ENCODE measurements at places on chromosomes 5 and 9.

DNA sequence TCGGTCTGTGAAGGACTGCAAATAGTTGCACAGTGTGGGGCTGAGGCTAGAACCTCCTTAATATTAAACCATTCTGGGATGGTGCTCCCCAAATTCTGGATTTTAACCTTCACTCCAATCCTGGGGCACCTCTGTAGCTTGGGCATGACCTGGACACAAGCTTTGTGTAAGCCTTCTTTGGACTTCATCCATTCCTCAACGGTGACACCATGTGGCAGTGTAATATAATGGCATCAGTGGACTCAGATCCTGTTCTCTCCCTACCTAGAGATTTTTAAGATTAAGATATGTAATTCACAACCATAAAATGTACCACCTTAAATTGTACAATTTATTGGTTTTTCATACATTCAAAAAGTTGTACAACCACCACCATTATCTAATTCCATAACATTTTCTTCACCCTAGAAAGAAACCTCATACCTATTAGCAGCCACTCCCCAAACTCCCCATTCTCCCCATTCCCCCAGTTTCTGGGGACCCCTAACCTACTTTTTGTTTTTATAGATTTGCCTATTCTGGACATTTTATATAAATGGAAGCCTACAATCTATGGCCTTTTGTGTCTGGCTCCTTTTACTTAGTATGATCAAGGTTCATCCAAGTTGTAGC lies 4.8 kb upstream of the PLGRKT start:
- no peak for DNase-seq

- no peak for DNase-seq
Measured at GRCh38 chr9:27719711-27720110, 146.4 kb upstream of the C9orf72 start.

DNA sequence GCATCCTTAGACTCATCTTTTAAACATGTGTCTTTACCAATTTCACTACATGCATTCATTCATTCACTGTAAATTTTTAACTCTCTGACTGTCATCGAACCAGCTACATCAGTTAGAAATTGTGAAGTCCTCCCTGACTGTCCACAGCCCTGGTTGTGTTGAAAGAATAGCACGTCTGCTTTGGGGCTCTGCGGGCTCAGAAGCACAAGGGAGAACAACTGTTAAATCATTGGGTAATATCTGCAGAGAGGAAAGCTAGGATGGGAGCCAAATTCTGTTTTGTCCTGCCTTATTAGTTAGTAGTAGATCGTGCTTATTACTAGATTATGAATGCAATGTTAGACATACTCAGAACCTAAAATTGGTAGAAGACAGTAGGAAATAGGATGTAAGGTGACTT lies 26.3 kb upstream of the FAM120AOS start:
- DNase-seq = no peak

- DNase-seq = no peak
Measured at GRCh38 chr5:131525805-131526204, 109.2 kb downstream of the RAPGEF6 start.

- no peak for DNase-seq
Measured at GRCh38 chr9:90868555-90868954, 66.9 kb downstream of the SYK start.

- DNase-seq = no peak
Measured at GRCh38 chr5:78783434-78784130, 135.0 kb upstream of the LHFPL2 start.

GRCh38 chr9:14313378-14313940 lies 482 bp downstream of the NFIB start:
- no peak for DNase-seq

DNA sequence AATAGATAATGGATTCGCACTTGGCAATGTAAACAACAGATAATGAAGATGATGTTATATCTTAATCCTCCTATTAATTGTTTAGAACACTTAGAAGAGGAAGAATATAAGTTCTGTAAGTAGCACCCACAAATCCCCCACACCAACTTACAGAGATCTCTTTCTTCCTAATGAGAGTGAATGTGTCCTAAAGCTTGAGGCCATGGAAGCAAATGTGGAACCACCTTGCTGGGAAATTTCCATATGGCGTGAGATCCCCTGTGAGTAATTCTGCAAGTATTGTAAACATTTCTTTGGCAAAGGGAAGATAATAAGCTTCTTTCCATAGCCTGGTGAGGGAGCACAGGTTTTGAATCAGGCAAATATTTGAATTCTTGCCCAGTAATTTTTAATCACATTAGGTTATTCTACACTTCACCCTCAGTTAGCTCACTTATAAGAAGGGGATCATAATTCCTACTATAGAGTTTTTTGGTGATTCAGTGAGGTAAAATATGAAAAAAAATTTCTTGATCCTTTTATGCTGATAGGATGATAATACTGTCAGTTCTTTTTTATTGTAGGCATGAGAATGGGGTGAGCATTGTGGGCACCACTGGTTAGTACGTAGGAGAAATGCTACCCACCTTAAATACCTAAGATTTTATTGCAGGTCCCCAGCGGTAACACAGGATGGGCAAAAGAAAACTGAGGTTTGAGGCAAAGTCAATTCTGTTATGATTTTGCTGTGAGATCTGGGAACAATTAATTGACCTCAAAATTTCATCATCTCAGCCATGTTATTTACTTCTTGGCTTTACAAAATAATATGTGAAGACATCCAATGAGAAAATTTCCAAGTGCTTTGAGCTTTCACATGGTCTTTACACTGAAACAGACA lies 574.8 kb downstream of the PSAT1 start:
- DNase-seq = no peak

DNA sequence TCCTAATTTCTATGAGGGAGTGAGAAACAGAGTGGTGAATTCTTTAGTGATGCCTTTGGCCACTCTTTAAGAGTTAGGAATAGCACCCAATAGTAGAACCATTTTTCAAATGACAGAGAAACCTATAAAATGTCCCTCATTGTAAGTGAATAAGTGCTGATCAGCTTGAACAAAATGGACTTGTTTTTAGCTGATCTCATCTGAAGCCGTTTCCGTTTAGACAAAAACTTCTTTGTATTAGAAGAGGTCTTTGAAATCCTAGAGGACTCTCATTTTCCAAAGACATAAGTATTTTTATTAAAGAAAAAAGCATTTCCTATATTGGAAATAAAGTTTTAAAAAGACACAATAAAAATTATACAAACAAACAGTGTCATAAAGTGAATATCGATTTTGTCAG lies 273.9 kb downstream of the ARHGEF28 start:
- no peak for DNase-seq

DNA sequence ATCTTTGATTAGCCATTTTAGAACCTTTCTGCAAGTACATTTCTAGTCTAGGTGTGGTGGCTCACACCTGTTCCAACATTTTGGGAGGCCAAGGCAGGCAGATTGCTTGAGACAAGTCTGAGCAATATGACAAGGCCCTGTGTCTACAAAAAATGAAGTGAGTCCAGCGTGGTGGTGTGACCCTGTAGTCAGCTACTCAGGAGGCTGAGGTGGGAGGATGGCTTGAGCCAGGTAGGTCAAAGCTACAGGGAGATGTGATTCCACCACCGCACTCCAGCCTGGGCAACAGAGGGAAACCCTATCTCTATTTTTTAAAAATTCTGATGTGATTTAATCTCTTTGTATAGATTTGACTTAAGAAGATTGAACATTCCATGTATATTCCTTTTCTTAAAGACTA lies 95.7 kb upstream of the FAM120A start:
- DNase-seq = no peak

All from stimulated activated CD8-positive, alpha-beta memory T cell treated with anti-CD3 and anti-CD28 coated beads, Interleukin-7, amount 100 ng/mL, for 24 hours (primary cell).